ENCODE measurements at places on chromosomes 13 and 19.
A peak's percentile ranks its signal among the peaks of the same experiment; 100 is the strongest.

- no peak for DNase-seq
These were observed 48.6 kb downstream of the FGF9 start for GRCh38 chr13:21719463-21719862.

DNA sequence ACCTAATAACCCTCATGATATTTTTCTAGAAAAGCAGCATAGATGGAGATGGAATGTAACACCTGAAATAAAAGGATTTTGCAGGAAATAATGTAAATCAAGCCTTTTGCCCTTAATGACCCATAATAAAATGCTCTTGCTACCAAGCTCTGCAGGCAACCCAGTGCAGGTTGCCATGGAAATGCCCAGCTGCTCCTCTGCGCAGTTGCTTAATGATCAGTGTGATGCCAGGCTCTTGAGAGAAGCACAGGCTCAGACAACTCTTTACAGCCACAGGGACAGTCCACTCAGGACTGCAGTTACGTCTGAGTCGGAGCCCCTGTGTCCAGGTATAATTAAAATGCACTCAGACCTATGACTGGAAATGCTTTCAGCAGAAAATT, 165.5 kb downstream of the LACC1 start:
- no peak for DNase-seq

GRCh38 chr19:4981681-4981958, 12.7 kb downstream of the KDM4B start:
- no peak for DNase-seq

DNA sequence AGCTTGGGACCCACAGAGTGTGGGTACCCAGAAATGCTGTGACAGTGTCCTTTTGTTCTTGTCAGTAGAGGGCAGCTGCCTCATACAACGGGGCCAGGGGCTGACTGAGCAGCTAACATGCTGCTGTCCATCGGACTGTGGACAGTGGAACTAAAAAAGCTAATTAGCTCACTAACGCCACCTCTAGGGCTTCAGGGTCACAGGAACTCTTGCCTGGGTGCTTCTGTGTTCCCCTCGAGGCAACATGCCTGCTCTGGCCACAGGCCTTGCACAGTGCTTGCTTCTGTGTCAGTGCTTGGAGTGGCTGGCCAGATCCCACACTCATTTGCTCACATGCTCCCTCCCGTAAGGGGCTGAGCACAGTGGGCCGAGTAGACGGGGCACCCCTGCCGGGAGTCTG, 377.0 kb downstream of the OLFM4 start:
- no peak for DNase-seq

DNA sequence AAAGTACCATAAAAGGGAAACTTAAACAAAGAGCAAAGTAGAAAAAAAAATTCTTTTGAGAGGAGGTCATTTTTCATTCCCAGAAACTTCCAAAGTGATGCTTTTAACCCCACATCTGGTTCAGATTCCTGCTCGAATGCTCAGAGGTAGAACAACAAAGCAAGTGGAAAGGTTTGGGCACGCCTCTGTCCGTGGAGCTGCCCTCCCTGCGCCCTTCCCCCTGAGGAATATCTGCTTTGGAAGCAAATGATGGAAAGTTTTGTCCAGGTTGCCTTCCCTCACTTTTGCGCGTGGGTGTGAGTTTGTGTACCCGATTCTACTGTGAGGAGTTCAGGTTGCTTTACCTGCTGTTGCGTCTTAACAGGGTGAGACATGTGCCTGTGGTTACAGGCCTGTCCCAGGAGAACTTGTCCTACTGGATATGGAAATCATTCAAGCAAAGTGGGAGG, 110.2 kb downstream of the KLF5 start:
- DNase-seq: no peak

DNA sequence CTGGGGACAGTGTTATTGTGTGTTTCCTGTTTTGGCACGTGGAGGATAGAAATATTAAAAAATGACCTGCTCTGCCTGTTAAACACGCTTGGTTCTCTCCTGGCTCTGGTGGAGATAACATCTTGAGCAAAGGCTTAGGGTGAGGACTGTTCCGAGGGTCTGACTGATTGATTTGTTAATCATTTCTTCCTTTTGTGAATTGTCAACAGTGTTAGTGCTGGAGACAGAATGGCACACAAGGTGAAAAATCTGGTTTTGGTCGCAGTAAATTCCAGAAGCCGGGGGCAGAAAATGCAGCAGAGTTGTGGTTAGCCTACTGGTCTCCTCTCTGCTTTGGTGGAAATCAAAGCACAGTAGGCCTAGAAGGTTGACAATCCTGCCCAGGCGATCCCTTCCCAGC, 163.6 kb downstream of the FGF9 start:
- DNase-seq: no peak

- no peak for DNase-seq
These were observed 7.0 kb downstream of the POU4F1 start for GRCh38 chr13:78596399-78596735.

GRCh38 chr13:90615767-90616166, 731.7 kb upstream of the MIR17HG start:
- no peak for DNase-seq

GRCh38 chr19:41999878-42000208, 5.8 kb upstream of the ATP1A3 start:
- DNase-seq: no peak

GRCh38 chr13:108360139-108360538, 90.6 kb downstream of the TNFSF13B start:
- DNase-seq: no peak

DNA sequence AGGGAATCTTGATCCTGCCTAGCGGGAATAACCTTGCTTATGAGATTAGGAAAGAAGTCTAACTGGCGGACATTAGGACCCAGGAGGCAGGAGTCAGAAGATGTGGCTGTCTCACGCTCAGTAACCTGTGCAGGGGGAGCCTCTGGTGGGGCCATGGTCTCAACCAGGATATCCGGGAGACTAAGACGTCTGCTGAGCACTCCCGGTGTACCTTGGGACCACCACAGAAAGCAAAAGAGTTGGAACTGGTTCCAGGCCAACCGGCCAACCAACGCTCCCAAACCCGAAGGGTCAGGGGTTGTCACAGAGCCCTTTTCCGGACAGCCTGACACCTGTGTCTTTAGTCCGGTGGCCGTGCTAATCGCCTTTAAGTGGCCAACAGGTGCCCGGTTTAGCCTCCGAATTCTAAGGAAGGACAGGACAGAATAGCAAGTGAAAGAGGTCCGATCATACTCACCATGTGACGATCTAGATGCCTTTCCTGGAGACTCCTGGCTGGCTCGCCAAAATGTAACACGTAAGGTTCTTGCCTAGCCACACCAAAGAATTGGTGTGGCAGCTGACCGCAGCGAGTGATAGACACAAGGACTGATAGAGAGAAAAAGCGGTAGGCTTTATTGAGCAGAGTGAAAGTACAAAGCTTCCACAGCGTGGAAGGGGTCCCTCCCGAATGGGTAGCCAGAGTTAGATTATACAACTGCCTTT, 103.9 kb upstream of the DIAPH3 start:
- no peak for DNase-seq

- peak; percentile 25 for DNase-seq
These were observed 2.0 kb upstream of the GATAD2A start for GRCh38 chr19:19403373-19403901.

GRCh38 chr13:39353988-39354387, 249.0 kb downstream of the LHFPL6 start:
- no peak for DNase-seq

GRCh38 chr13:71274923-71275608, 591.9 kb downstream of the DACH1 start:
- no peak for DNase-seq

GRCh38 chr19:4974880-4975469, 6.1 kb downstream of the KDM4B start:
- no peak for DNase-seq

All from activated naive CD4-positive, alpha-beta T cell treated with anti-CD3 and anti-CD28 coated beads, Interleukin-2, amount 50 U/mL, for 16 hours (primary cell).